NCI-H510A treated with DMSO at 0.1 percent for 48 hours (cell line): ENCODE measurements at places on chromosomes 12 and 14.

- DNase-seq: no peak
These were observed 117.1 kb downstream of the PRKCH start for GRCh38 chr14:61438497-61438859.

DNA sequence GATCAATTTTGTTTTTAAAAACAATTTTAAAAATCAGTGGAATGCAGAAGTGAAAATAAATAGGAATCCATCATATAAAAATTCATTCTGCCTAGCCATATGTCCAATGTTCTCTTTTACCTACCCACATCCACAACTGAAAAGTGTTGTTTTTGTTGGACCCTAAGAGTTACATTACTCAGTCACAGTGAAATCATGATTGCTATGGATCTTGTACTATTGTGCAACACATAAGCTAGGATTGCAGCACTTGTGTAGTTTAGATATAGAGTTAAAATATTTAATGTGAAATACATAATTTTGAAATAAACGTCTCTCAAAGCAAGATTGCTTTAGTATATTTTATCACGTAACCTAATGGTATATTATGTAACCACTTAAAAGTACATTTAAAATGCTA, 213.3 kb upstream of the CLEC14A start:
- DNase-seq: no peak

- DNase-seq: no peak
These were observed 269.1 kb downstream of the EMP1 start for GRCh38 chr12:13465635-13466034.

GRCh38 chr14:77197988-77198387, 16.4 kb downstream of the TMEM63C start:
- DNase-seq: no peak

GRCh38 chr14:106346534-106347290, 820.3 kb downstream of the TMEM121 start:
- DNase-seq: no peak

DNA sequence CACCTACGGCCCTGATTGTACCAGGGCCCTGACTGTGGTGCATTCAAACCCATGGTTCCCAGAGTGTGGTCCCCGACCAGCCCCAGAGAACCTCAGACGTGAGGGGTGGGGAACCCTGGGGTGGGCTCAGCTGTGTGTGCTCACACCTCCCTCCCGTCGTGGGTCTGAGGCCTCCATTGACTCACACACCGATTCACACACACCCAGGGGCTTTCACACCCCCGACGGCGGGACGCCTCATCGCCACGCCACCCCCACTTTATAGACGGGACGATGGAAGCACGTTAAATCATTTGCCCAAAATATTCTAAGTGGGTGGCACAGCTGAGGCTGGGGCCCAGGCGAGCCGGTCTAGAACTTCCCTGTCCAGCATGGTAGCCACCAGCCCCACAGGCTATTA, 3.4 kb upstream of the FBRSL1 start:
- DNase-seq: no peak

DNA sequence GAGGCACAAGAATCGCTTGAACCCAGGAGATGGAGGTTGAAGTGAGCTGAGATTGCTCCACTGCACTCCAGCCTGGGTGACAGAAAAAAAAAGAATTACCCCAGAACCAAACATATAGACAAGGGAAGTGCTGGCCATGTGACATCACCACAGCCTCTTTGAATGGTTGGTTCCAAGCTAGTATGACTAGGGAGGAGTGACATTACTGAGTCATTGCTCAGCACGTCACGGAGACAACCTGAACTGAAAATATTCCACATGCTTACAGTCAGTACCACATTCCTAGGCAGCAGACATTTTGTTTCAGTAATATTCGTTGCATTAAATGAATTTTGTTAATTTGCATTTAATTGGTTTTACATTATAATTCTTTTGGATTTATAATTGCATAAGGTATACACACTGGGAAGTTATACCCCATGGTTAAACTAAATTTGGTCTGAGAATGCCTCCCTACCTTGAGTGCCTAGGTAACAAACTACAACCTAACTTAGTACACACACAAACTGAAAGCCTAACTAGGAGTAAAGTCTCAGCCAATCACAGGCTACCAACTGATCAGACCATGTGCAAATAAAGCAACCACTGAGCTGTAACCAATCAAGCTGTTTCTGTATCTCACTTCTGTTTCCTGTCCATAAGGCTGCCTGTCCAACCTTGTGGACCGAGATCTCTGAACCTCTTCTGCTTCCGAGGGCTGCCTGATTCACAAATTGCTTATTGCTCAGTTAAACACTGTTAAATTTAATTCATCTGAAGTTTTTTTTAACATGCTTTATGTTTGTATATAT, 164.4 kb downstream of the CAND1 start:
- no peak for DNase-seq

DNA sequence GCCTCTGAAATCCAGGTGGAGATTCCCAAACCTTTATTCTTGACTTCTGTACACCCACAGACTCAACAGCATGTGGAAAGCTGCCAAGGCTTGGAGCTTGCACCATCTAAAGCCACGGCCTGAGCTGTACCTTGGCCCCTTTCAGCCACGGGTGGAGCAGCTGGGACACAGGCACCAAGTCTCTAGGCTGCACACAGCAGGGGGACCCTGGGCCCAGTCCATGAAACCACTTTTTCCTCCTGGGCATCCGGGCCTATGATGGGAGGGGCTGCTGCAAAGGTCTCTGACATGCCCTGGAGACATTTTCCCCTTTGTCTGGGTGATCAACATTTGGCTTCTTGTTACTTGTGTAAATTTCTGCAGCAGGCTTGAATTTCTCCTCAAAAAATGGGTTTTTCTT, 32.0 kb downstream of the EIF2S3B start:
- no peak for DNase-seq
